ENCODE measurements at places on chromosomes 11 and 22.

GRCh38 chr11:69166218-69167115 lies 10.7 kb downstream of the SMIM38 start:
- DNase-seq = peak; percentile 87

DNA sequence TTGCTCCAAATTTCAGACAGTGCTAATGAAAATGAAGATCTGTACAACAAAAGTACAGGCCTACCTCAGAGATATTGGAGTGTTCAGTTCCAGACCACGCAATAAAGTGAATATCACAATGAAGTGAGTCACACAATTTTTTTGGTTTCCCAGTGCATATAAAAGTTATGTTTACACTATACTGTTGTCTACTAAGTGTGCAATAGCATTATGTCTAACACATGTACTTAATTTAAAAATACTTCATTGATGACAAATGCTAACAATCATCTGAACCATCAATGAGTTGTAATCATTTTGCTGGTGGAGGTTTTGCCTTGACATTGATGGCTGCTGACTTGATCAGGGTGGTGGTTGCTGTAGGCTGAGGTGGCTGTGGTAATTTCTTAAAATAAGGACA lies 60.6 kb upstream of the E2F8 start:
- peak; percentile 33 for DNase-seq

DNA sequence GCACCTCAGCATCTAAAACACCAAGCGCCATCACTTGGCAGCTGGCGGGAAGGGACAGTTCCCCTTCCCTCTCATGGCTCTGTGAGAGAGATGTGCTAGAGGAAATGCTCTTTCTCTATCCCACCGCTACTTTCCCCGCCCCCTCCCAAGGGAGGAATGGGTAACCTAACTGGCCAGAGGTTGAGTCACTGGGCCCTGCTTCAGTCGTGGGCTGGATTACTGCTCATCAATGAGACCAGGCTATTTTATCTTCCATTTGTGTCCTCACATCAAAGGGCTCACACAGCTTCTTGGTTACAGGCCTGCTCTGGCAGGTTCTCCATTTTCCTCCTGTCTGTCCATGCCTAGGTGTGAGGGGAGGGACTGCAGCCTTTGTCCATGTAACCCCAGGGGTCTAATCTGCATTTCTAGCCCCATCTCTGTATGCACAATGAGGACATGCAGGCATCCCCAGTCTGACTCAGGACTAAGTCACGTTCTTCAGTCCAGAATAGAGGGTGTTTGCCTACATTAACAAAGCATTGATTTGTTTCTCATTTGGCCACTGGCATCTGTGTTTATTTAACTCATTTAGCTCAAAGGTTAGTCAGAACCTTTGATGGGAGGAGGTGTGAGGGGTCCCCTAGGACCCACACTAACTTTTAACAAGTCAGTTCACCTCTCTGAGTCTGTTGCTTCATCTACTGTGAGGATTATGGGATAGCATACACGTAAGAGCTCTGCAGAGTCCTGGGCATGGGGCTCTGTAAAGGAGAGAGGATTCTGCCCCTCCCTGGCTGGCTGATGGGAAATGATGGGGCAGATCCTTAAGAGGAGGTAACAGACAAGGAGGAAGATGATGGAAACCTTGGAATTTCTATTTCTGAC lies 99.1 kb downstream of the XRRA1 start:
- DNase-seq = peak; percentile 83

GRCh38 chr11:8698379-8698851 lies 15.8 kb downstream of the RPL27A start:
- no peak for DNase-seq

- DNase-seq = no peak
Measured at GRCh38 chr11:9016916-9017642, 13.3 kb upstream of the NRIP3 start.

GRCh38 chr11:114226356-114226755 lies 69.8 kb upstream of the NNMT start:
- DNase-seq = no peak

DNA sequence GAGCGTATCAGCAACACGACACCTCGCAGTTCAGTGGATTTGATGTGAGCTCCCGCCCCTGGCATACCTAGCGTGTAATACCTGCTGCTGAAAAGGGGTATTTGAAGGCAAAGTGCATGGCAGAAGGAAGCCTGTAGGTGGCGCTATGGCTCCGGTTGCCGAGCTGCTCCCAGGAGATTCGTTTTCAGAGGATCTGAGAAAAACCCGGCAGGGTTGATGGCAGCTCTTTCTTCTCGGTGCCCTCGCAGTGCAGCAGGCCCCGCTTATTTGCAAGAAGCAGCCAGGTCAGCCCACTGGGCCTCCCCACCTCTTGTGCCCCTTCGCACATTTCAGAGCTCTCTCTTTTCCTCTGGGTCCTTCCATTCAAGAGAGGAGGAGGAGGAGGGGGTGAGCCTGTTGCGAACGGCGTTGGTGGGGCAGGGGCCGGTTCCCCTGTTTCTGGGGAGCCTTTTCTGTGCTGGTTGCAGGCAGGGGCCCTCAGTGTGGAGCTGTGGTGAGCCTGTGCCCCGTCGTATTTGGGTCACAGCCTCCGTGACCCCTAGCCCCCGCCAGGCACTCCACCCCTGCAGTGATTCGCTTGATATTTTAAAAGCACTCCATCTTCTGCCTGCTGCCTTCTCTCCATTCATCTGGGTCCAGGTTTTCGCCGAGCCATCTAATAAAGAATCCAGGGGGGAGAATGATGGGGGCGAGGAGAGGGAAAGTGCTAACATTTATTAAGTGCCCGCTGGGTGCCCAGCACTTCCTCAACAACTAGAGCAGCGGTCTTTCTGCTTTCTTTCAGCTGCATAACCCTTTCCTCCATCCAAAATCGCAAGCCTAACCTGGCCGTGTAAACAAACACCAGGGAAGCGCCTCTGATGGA lies 85.3 kb upstream of the SYT13 start:
- peak; percentile 55 for DNase-seq

DNA sequence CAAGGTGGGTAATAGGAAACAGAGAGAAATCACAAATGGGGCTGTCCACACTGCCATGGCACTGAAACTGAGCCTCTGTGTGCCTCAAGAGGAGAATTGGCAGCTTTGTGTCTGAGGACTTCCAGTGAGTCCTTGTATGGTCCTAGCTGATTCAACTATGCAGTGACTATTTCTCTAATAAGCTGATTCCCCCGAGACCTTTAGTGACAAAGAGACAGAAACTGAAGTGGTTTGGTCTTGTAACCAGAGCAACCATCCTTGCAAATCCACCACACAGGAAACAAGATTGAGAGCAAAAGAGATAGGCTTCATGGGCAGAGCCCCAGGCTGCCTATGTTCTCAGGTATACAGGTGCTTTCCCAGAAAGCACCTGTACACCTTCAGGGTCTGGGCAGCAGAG lies 1038.5 kb downstream of the NTM start:
- DNase-seq = no peak

GRCh38 chr22:35480627-35481550 lies 59.7 kb upstream of the RASD2 start:
- peak; percentile 30 for DNase-seq

- DNase-seq = no peak
Measured at GRCh38 chr11:80900265-80900664, 1459.4 kb upstream of the TENM4 start.

GRCh38 chr11:19393941-19394340 lies 153.2 kb upstream of the E2F8 start:
- DNase-seq = peak; percentile 72

- no peak for DNase-seq
Measured at GRCh38 chr22:39570665-39571064, at the start of gene CACNA1I. Gene CACNA1I (plus strand): TSS chr22:39570753. CDS start chr22:39570753, 0 bp downstream.

DNA sequence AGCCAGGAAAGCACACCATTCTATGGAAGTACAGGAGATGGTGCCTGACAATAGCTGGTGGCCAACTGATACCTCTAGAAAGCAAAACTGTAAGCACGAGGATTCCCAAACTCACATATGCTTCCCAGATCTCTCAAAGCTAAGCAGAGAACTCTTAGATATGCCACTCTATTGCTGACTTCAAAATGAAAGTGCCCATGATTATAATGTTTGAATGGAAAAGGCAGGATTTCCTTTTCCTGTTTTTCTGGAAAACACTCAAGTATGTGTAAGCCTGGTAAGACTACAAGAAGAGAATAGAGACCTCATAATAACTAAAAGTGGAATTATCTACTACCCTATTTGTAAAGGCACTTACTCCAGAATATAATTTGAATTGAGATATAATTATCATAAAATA lies 2.6 kb upstream of the CARD18 start:
- DNase-seq = no peak

DNA sequence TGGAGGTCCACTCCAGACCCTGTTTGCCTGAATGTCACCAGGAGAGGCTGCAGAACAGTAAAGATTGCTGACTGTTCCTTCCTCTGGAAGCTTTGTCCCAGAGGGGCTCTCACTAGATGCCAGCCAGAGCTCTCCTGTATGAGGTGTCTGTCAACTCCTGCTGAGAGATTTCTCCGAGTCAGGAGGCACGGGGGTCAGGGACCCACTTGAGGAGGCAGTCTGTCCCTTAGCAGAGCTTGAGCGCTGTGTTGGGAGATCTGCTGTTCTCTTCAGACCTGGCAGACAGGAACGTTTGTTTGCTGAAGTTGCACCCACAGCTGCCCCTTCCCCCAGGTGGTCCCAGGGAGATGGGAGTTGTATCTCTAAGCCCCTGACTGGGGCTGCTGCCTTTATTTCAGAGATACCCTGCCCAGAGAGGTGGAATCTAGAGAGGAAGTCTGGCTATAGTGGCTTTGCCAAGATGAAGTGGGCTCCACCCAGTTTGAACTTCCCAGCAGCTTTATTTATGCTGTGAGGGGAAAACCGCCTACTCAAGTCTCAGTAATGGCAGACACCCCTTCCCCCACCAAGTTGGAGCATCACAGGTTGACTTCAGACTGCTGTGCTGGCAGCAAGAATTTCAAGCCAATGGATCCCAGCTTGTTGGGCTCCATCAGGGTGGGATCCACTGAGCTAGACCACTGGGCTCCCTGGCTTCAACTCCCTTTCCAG lies 99.4 kb downstream of the PDE3B start:
- no peak for DNase-seq

GRCh38 chr22:45235101-45235777 lies 5.5 kb downstream of the KIAA0930 start:
- no peak for DNase-seq

DNA sequence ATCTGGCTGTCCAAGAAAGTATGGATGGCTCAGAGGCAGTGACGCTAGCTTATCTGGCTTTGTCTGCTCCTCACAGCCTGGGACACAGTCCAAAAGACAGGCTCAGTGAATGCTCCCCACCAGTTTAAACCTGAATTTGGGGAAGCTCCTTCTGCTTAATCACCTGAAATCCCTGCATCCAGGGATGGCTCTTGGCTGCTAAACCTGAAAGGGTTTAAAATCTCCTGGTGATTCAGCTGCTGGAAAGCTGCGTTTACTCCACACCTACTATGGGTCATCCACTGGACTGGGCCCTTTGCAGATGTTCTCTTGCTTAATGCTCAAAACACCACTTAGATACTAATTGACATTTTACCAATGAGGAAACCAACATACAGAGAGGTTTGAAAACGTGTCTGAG lies 302.0 kb upstream of the NARS2 start:
- no peak for DNase-seq

- peak; percentile 55 for DNase-seq
Measured at GRCh38 chr11:17208257-17208999, 642 bp upstream of the PIK3C2A start.

GRCh38 chr11:73236854-73237253 lies 18.8 kb downstream of the P2RY2 start:
- no peak for DNase-seq

DNA sequence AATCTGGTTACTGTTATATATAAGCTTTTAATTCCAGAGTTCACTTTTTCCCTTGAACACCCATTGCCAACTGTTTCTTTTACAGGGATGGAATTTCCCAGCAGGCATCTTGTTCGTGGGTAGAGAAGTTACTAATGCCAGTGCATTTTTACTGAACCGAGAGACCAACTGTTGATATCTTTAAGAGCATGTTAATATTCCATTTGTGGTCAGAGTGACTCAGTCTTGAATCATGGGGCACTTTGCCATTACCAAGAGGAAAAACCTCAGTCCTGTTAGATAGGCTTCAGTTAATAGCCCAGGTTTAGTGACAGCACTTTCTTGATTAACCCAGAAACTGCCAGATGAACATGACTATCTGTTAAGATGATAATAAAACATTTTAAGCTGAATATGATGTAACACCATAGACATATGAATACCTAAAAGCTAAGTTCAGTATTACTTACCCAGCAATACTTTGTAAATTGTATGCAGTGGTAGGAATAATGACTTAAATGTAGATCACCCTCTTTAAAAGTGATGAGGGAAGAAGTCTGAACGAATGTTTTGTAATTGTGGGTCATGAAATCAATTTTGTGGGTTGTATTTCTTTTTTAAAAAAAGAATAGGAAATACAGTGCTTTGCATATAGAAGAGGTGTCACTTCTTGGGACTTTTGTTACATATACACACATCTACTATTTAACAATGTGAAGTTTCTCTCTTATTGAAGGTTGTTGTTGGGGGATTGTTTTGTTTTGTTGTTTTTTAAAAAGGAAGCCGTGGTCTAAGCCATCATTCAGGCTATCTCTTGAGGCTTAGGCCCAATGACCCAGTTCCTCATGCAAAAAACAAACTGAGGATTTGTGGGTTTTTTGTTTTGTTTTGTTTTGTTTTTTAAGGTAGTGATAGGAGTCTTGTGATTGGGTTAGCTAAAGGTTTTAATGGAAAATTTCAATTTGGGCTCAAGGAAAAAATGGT lies 79.2 kb upstream of the GRIK4 start:
- peak; percentile 100 for DNase-seq

DNA sequence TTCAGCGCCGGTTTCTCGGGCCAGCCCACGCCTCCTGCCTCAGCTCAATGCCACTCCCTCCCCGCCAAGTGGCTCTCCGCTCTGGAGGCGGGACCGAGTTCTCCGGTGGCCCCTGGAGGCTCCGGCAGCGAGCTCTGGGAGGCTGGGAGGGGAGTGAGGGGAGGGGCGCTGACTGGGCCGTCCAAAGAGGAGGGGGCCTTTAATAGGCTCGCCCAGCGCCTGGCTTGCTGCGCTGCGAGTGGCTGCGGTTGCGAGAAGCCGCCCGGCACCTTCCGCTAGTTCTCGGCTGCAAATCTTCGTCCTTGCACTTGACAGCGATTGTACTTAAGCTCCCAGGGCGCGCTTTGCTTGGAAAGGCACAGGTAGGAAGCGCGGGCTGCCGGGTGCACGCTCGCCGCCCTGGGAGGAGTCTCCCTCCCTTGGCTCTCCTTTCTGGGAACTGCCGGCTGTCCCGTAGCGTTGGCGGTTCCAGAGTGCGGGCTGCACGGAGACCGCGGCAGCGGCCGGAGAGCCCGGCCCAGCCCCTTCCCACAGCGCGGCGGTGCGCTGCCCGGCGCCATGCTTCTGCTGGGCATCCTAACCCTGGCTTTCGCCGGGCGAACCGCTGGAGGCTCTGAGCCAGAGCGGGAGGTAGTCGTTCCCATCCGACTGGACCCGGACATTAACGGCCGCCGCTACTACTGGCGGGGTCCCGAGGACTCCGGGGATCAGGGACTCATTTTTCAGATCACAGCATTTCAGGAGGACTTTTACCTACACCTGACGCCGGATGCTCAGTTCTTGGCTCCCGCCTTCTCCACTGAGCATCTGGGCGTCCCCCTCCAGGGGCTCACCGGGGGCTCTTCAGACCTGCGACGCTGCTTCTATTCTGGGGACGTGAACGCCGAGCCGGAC lies at the start of gene ADAMTS15:
Gene ADAMTS15 (plus strand): TSS at position 230 of the 894 bp plus-strand sequence. CDS start 329 bp downstream, at position 559.
- peak; percentile 73 for DNase-seq

- peak; percentile 82 for DNase-seq
Measured at GRCh38 chr11:118918686-118919280, 6.9 kb downstream of the BCL9L start.

- DNase-seq = no peak
Measured at GRCh38 chr22:44460287-44460686, 37.7 kb downstream of the RTL6 start.

Measured in fibroblast of upper back skin (primary cell).